HepG2 (cell line): ENCODE measurements at places on chromosomes 1 and 21. TPM values are rescaled to one million over a fixed set of nuclear protein-coding genes. Genes with fewer than 3 reads are reported as not detected.

GRCh38 chr1:226648421-226648820, 90.7 kb downstream of the ITPKB start:
- no peak for DNase-seq

GRCh38 chr21:26766826-26767325, 78.3 kb downstream of the ADAMTS1 start:
- no peak for DNase-seq

DNA sequence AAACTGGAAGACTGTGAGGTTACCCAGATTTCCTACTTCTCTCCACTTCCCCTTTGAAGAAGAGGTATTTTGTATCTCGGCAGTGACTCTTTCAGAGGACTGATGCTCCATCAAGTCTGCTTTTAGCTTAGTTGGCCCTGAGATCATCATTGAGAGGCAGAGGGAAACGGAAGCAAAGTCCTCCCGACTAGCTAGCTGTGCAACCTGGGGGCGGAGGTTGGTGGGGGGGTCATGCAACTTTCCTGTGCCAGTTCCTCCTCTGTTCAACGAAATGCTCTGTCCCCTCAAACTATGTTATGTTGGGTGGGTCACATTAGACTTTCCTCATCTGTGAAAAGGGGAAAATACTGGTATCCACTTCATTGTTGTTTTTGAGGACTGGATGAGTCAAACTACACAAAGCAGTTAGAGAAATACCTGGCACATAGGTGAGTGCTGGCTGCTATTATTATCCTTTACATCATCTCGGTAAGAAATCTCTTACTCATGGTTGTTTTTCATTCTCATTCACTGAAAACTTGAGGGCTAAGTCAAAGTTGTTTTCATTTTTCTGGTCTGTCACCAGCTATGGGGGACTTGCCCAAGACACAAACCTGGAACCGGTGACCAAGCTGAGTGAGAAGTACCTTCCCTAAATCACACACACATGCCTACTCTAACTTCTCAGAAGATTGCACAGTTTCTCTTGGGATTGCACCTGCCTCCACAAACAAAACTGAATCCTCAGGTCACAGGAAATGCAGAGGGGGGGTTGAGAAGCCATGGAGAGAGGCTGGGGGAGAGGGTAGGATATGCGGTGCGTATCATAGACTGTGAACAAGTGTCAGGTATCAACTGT, 83.3 kb downstream of the ABCA4 start:
- DNase-seq, result no peak

DNA sequence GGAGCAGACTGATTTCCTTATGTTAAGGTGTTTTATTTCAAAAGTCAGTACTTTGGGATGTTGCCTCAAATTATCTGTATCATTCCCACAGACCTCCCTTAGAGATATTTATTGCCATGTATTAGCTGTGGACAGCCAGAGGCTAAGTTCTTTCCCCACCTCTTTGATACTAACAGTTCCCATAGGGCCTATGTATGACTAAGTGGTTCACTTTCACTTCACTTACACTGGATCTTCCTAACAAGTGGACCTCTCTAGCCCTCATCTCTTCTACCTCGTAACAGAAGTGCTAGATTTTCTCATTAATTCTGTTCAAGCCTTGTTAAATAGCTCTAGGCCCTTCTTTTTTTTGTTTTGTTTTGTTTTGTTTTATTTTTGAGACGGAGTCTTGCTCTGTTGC, 6.2 kb downstream of the TRAF5 start:
- no peak for DNase-seq

DNA sequence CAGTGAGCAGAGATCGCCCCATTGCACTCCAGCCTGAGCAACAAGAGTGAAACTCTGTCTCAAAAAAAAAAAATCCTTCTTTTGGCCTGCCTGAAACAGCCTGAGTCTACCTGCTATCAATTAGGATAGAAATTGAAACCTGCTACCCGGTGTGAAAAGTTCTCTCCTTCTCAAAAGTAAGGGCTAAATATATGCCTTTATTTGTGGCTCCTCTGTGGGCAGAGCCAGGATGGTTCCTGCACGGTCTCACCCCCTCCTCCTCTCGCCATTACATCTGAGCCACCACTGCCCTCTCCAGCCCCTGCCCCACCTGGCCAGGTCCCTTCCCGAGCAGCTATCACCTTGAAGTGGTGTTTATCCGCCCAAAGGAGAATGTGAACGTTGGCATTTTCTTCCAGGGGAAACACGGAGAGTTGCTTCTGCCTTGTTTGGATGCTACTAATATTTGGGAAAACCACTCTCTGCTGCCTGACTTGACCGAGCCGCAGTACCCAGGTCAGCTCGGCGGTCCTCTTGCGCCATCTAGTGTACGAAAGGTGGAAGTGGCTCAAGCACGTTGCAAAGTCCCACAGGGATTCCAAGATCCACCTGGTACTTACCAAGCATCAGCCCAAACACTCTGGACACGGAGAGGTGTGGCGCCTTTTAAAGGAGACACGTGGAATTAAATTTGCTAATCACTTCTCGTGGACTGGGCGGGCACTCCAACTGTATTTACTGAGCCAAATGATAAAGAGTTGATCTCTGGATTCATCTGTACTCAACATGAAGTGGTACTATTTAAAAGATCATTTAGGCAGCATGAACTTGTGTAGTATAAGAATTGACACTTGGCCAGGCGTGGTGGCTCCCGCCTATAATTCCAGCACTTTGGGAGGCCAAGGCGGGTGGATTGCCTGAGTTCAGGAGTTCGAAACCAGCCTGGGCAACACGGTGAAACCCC, 31.9 kb downstream of the SETD4 start:
- peak; percentile 47 for DNase-seq

DNA sequence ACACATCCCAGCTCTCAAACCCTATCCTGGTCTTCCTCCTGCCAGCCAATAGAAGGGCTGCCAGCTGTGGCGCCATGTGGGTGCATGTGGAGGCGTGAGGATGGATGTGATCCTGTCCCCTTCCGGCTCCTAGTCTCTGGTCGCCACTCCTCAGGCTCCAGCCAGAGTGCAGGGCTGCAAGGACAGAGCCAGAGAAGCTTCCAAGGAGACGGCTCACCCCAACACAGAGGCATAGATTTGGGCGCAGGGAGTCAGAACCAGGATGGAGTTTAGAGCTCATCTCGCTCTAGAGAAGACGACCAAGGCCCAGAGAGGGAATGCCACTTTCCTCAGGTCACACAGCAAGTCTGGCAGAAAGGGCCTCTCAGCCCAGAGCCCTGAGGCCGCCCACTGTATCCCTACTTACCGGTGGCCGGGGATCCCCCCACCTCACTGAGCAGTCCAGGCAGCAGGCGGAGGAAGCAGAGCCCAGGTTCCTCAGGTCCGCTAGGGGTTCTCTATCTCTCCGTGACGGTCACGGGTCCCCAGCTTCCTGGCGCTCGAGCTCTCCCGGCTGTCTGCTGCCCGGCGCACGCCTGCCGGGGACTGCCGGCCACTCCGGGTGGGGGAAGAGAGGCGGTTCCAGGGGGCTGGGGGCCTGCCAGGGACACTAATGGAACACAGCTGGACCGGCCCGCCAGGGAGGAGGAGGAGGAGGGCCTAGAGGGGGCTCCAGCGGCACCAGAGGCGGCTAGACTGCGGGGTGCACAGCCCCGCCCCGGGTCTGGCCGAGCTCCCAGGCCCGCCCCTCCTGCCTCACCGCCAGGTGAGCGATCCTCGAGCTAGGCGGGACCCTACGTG, at the start of gene COL16A1:
Gene COL16A1, minus strand, starts transcription at position 587 of the 840 bp plus-strand sequence. CDS start 1,824 bp downstream, outside the sequence.
- no peak for DNase-seq

The CD160 gene
- not detected in 2 replicates for total RNA-seq

The LINGO4 gene
- total RNA-seq, result 0.02 TPM in 1 of 2 replicates, not detected in the other

The FCGR2B gene
- total RNA-seq, result not detected in 2 replicates
